ENCODE measurements at places on chromosomes 4 and X.

DNA sequence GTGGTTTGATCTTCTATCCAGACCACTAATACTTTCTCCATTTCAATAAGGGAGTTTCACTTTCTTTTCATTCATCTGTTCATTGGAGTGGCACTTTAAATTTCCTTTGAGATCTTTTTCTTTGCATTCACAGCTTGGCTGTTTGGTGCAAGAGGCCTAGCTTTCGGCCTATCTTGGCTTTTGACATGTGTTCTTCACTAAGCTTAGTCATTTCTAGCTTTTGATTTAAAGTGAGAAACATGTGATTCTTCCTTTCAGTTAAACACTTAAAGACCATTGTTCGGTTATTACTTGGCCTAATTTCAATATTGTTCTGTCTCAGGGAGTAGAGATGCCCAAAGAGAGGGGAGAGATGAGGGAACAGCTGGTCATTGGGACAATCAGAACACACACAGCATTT, 24.3 kb downstream of the CXCL13 start:
- DNase-seq = no peak

GRCh38 chr4:74464291-74464690, 19.4 kb downstream of the AREG start:
- no peak for DNase-seq

DNA sequence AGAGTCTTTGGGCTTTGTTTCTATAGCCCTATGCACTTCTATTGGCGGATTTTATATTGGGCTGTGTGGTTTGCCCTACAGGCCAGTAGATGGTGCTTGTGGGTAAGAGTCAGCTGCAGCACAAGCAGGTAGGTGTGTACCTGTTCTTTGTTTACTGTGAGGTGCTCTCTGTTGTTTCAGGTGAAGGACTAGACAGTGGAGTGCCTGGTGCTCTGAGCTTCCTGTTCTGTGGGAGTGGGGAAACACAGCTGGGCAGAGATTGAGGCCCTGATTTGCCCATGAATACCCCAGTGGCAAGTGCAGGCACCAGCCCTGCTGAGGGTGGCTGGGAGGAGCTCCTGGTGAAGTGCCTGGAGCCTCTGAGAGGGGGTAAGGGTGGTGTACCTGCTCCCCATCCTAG, 26.3 kb upstream of the UCP1 start:
- no peak for DNase-seq

DNA sequence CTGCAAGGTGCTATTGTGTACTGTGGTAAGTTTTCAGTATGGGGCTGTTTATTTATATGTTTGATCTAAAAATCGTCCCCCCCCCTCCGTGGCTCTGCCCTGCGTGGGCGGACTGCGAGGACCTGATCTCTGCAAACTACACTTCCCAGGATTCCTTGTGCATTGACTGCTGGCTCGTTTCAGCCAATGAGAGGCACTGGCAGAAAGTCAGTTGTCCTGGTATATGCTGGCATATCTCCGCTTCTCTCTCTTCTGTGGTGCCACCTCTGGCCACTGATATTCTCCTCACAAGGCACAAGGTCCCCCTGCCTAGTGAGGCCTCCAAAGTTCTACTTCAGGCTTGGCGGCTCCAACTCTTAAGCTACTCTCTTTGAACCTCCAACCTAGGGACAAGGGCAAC, 168.8 kb upstream of the ZFP42 start:
- no peak for DNase-seq

- DNase-seq = no peak
Observed at GRCh38 chr4:15239866-15240265, 188.0 kb upstream of the C1QTNF7 start.

- DNase-seq = no peak
Observed at GRCh38 chr4:108825737-108826136, 62.9 kb upstream of the ETNPPL start.

- no peak for DNase-seq
Observed at GRCh38 chrX:124931241-124931640, 388.4 kb upstream of the TEX13C start.

- DNase-seq = no peak
Observed at GRCh38 chrX:106783716-106784115, 18.8 kb upstream of the TBC1D8B start.

DNA sequence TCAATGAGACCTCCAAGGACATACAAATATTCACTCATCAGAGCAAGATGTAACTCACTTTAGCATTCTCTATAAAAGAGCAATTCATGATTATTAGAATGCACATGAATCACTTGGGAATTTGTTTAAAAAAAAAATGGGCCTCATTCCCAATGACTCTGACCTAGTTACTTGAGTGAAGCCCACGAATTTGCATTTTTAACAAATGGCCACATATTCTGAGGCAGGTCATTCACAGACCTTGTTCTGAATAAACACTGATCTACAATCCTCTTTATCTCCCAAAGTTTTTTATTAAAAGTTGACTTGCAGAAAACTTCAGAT, 255.1 kb upstream of the VEGFC start:
- no peak for DNase-seq
